Effector memory CD4-positive, alpha-beta T cell (primary cell): ENCODE measurements at places on chromosomes 3 and 15.
A peak's percentile ranks its signal among the peaks of the same experiment; 100 is the strongest.

GRCh38 chr15:80892414-80892813, 97.2 kb downstream of the MESD start:
- no peak for DNase-seq

- no peak for DNase-seq
Observed at GRCh38 chr15:93035092-93035915, 53.7 kb downstream of the RGMA start.

GRCh38 chr15:36108541-36108940, 470.9 kb upstream of the CDIN1 start:
- no peak for DNase-seq

- DNase-seq, result no peak
Observed at GRCh38 chr3:25259871-25260270, 168.2 kb upstream of the RARB start.

DNA sequence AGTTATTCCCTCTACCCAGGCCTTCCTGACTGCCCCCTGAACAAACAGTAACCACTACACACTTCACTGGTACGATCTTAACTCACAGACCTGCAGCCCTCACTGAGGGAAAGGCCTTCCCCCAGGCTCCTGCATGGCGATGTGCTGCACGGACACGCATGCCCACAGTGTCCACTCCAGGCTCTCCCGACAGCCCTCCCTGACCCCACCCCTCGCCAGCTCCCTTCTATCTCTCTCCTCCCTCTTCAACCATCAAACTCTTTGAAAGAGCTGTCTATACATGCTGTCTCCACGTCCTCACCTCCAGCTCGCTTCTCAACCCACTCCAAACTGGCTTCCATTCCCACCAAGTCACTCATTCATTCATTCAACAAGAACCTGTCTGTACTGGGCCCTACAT, 3.9 kb downstream of the SCN5A start:
- DNase-seq, result no peak

- no peak for DNase-seq
Observed at GRCh38 chr3:128480717-128481437, 12.1 kb downstream of the GATA2 start.

DNA sequence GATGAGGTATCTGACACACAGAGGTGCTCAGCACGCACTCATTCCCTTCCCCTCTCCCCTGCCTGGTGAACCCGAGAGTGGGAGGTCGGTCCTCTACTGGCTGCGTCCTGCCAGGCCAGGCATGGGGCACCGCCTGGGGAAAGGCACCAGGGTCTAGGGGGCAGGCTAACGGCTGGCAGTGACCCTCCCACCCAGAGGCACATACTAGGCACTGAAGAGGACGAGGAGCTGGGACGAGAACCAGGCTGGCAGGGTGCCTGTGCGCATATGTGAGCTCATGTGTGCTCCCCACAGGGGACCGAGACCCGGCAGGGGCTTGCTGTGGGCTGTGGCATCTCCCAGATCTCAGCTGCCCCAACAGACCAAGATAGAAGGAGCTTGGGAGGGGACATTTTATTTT, 86.7 kb downstream of the IQSEC1 start:
- DNase-seq, result no peak

- DNase-seq, result no peak
Observed at GRCh38 chr3:184042617-184043016, 10.2 kb upstream of the HTR3C start.

DNA sequence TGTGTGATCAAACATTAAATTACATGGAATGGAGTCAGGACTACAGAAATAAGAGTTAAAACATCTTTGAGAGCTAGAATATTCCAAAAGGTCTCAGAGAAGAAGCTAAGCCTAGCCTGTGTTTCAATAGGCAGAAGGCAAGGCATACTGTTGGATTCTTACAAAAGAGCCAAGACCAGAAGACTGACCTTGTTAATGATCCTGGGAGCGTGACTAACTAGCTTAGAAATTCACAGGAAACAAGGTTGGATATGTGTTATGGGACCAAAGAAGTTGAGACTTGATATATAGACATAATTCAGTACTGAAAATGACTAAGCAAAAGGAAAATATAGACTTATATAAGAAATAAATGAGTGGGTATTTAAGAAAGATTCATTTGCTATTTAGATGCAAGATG, 50.1 kb downstream of the FEZF2 start:
- DNase-seq, result no peak

- DNase-seq, result no peak
Observed at GRCh38 chr3:99962703-99963102, 145.0 kb downstream of the CMSS1 start.

DNA sequence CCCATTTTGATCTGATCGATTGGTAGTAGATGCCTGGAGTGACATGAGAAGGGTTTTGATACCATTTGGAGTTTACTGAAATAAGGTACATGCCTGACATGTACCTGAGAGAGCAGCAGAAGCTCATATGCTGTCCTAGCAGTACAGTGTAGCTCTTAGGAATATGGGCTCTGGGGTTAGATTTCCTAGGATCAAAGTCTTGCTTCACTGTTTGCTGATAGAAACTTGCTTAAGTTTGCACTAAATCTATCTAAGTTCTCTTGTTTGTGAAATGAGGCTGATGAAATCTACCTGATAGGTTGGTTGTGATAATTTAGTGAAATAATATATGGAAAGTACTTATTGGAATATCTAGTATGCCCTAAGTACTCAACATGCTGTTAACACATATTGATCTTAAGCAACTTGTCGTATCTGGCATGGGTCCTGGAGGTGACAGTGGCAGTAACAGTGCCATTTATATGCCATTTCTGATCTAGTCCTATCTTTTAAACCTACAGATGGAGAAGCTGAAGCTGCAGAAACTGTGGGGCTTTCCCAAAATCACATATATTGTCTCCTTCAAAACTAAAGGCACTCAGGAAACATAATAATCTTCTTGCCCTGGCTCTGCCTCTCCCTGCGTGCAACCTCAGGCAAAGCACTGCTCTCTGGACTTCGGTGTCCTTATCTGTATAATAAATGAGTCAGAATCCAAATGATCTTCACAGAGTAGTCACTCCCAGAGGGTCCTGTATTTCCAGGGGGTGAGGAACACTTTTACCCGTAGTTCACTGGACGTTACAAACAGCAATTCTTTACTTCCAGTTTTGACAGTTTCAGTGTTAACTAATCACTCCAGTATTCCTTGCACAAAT, 223.6 kb upstream of the SETMAR start:
- DNase-seq, result no peak

GRCh38 chr3:171457607-171458061, 2.6 kb downstream of the TNIK start:
- no peak for DNase-seq

DNA sequence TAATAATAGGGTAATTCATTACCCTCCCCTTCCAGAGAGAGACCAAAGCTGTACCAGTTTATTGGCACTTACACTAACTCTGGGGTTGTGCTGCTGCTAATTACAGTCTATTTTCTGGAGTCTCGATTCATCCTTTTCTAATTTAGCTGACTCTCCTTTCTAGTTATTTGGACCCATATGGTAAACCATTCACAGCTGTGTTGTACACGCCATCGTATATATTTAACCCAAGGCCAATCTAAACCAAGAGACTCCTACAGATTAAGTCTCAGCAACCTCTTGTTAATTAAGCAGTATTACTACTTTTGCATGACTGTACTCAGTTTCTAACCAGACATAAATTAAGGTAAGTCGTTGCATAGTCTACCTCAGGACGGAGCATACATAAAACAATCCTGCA, 22.5 kb downstream of the ANXA2 start:
- no peak for DNase-seq

GRCh38 chr15:59685737-59686297, 3.3 kb downstream of the BNIP2 start:
- no peak for DNase-seq

DNA sequence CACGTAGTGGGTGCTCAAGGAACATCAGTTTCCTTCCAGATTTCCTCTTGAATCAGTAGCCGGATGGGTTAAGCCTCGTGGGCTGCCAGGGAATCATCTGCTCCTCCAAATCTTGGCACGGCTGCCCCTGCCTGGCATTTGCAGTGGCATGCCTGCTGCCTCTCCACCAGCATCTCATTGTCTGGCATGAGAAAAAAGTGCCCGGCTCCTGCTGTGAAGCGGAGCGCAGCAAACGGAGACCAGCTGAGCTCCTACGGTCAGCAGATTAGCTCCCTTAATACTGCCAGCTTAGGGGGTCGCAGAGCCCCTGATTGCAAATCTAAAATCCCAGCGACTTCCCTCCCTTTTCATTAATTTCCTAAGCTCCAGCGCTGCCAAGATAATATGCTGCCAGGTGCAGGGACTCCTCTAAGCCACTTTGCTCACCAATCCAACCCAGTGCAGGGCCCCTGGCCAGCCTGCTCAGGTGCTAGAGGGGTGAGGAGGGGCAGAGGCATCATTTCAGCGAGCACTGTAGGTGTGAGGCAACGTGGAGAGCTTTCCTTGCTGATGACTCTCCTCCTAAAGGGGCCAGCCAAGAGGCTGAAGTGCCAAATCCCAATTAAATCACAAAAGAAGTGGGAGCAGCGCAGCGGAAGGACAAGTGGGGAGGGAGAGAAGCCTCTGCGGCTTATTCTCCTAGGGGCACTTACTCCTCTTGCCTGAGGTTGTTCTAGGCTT, 49.6 kb upstream of the ST8SIA2 start:
- DNase-seq, result no peak

- DNase-seq, result no peak
Observed at GRCh38 chr15:24761704-24762302, 86.2 kb downstream of the NPAP1 start.

DNA sequence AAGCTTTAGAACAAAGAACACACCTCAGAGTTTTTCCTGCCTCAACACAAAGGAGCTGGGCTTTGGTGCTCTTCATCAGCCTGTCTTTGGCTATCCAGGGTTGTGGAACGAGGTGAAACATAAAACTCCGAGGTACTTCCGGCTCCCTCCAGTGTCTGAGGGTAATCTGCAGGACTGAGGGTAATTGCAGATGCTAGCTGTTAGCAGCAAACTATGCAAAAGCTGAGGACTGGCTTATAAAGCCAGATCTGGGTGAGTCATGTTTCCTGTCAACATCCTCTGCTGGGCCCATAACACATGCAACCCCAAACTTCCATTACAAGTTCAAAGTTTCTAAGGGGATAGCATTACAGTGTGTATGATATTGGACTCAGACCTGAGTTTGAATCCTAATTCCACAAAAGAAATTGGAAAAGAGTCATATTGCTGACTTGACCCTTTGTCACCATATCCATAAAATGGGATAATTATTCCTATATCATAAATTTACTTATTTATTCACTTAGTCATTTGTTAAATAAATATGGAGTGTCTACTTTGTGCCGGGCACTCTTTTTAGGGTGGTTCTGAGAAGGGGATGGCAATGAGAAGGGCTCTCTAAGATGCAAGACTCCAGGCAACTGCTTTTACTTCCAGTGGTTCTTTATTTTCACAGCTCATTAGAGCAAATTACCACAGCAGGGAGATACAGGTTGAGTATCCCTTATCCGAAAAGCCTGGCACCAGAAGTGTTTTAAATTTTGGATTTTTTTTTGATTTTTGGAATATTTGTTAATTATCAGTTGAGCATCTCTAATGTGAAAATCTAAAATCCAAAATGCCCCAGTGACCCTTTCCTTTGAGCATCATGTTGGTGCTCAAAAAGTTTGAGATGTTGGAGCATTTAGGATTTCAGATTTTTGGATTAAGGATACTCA, 9.5 kb upstream of the TRIM69 start:
- peak; percentile 72 for DNase-seq

GRCh38 chr3:8164145-8164544, 337.5 kb upstream of the LMCD1 start:
- DNase-seq, result no peak

- peak; percentile 54 for DNase-seq
Observed at GRCh38 chr3:16849229-16849628, 35.5 kb upstream of the PLCL2 start.

DNA sequence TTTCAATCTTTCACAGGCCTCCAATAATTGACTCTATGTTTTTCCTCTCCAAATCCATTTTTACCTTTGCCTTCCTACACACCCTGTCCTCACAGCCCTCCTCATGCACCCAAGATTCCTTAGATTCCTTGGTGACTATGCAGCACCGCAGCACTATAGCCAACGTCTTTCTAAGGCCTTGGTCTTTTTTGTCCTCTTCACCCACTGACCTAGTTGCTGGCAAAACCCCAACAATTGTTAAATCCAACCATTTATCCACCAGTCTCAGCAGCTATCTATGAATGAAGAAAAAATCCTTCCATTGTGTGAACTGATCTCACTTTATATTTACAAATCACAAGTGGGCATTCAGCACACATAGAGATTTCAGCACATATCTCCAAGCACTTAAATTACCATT, 203.9 kb downstream of the VGLL3 start:
- no peak for DNase-seq

GRCh38 chr3:123120573-123120972, 53.7 kb downstream of the PDIA5 start:
- no peak for DNase-seq

GRCh38 chr3:49654955-49655556, 19.1 kb upstream of the APEH start:
- DNase-seq, result no peak

GRCh38 chr3:123129532-123129931, 62.7 kb downstream of the PDIA5 start:
- no peak for DNase-seq

DNA sequence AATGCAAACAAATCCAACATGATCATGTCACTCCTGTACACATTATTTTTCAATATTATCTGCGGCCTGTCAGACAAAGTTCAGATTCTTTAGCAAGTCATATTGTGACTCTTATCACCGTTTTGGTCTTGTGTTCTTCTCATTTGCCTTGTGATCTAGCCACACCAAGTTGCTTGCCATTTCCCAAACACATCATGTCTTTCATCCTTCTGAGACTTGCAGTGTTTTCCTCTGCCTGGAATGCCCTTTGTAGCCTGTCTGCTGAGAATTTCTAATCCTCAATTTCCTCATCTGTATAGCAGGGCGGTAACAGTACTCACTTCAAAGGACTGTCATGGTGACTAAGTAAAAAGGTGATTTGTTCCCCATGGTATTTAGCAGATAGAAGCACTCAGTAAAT, 135.0 kb downstream of the GREM1 start:
- DNase-seq, result no peak

- DNase-seq, result no peak
Observed at GRCh38 chr15:48473667-48474066, 142.4 kb downstream of the DUT start.
